ENCODE measurements at places on chromosomes 3 and 15. TPM values are rescaled to one million over a fixed set of nuclear protein-coding genes. Genes with fewer than 3 reads are reported as not detected.

GRCh38 chr3:127490271-127491023 lies 100.1 kb downstream of the TPRA1 start:
- no peak for DNase-seq
- no peak overlapping the region for H3K4me3 ChIP-seq
- no peaks in the 10 kb centered on the region for H3K36me3 ChIP-seq
- no peaks in the 10 kb centered on the region for H3K27me3 ChIP-seq
- H3K4me1 ChIP-seq: no peaks in the 10 kb centered on the region

DNA sequence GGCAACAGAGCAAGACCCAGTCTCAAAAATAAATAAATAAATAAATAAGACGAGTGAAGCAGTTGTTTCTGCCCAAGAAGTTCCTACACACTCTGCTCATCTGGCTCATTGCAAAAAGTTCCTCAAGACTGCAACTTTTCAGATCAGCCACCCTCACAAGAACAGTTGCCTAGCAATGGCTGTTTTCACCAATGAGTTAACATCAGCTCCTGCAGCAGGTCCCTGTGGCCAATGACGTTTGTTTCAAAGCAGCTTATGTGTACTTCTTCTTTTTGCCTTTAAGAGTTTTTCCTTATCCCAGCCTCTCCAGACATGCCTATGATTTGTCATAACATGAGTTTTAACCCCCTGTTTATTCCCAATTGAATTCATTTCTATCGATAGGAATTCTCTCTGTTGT lies 118.4 kb upstream of the SPRED1 start:
- no peaks in the 10 kb centered on the region for H3K36me3 ChIP-seq
- no peaks in the 10 kb centered on the region for H3K27me3 ChIP-seq
- no peak overlapping the region for H3K4me3 ChIP-seq
- DNase-seq: no peak

- no peak overlapping the region for H3K4me3 ChIP-seq
- DNase-seq: no peak
- no peaks in the 10 kb centered on the region for H3K27me3 ChIP-seq
- no peaks in the 10 kb centered on the region for H3K4me1 ChIP-seq
- H3K36me3 ChIP-seq: no peaks in the 10 kb centered on the region
- no peak overlapping the region for H3K27ac ChIP-seq
Observed at GRCh38 chr3:56835650-56836227, 34.0 kb upstream of the ARHGEF3 start.

DNA sequence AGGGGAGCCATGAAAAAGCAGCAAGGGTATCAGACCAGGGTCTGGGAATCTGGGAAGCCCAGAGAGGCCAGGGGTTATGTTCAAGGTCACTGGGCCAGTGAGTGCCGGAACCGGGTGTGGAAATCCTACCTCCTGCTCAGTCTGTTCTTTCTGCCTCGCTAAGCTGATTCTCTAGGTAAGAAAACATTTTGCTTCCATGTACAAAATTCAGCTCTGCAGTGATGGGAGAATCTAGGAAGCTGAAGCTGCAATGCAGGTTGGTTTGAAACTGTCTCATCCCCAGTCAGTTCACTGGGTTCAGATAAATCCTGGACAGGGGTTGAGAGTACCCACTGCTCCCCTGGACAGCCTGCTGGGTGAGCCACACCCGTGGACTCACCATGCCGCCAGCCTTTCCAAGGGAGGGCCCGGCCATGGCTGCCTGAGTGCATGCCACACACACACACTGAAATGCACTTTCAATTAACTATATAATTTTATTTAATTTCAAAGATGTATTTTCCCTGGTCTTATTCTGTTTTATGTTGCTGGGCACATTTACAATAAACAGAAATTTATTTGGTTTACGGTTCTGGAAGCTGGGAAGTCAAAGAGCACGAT lies 108.4 kb downstream of the CORO2B start:
- H3K4me1 ChIP-seq: no peaks in the 10 kb centered on the region
- H3K27me3 ChIP-seq: peaks cover 9% of the 10 kb centered on the region
- H3K27ac ChIP-seq: no peak overlapping the region
- no peak for DNase-seq
- H3K36me3 ChIP-seq: no peaks in the 10 kb centered on the region

SPINK8 gene
- not detected for polyA plus RNA-seq

- no peaks in the 10 kb centered on the region for H3K36me3 ChIP-seq
- DNase-seq: no peak
- H3K27ac ChIP-seq: no peak overlapping the region
Observed at GRCh38 chr3:146970236-146970635, 365.1 kb upstream of the PLSCR5 start.

DNA sequence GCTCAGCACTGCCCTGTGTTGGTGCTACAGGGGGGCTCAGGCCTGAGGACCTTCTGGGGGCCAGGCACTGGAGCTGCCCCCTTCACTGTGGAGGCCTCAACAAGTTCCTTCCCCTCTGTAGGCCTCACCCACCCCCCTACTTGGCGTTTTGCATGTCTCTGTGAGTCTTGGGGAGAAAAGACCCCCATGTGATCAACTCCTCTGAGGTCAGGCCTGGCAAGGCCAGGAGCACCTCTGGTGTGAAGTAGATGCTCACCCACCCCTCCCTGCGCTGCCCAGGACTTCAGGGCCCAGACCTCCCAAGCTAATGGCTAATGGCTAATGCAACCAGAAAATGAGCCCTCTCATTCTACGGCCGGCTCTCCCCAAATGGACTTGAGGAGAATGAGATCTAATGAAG lies 34.2 kb upstream of the CHRNB4 start:
- H3K4me3 ChIP-seq: no peak overlapping the region
- no peak for DNase-seq
- H3K27ac ChIP-seq: no peak overlapping the region

KIF23 gene
- 15.9 TPM for polyA plus RNA-seq

KY gene
- 3.1 TPM for polyA plus RNA-seq

KLHL18 gene
- 11.2 TPM for polyA plus RNA-seq

DNA sequence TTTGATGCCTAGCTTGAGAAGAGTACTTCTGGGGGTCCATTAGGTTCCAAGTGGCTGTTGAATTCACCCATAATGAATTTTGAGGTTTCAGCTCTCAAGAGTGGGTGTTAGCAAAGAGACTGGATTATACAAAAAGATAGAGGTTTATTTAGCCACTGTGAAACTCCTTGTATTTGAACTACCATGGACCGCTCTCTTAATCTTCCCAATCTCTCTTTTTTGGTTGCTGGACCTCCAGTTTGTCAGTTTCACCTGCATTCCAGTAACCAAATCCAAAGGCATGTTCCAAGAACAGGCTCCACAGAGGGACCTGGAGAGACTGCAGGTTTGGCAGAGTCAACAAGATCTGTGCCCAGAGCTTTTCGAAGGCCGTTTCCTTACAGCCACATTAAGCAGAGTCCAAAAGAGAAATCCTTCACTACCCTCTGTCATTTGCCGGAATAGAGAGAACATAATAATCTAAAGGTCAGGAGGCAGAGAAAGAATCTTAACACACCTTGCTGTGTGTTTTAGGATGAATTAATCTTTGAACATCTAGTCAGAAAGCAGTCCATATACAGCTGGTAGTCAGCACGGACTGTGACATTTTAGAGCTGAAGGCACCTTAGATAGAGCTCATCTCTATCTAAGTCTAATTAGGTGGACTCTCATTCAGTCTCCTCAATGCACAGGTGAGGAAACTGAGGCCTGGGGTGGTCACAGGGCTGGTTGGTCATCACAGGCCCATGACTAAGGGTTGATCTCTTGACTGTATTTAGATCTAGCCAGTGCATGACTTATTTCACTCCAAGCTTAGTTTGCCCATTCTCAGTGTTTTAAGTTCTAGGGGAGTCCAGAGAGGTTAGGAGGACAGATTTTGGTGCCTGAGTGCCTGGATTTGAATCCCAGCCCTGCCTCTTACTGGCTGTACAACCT lies 1.3 kb downstream of the ABHD2 start:
- H3K4me3 ChIP-seq: peak overlapping the region; percentile 84
- no peaks in the 10 kb centered on the region for H3K36me3 ChIP-seq
- peaks cover 22% of the 10 kb centered on the region for H3K4me1 ChIP-seq
- H3K27ac ChIP-seq: no peak overlapping the region
